Stimulated activated CD8-positive, alpha-beta memory T cell treated with anti-CD3 and anti-CD28 coated beads, Interleukin-7, amount 100 ng/mL, for 1 hour (primary cell): ENCODE measurements at places on chromosomes 5 and 9.

DNA sequence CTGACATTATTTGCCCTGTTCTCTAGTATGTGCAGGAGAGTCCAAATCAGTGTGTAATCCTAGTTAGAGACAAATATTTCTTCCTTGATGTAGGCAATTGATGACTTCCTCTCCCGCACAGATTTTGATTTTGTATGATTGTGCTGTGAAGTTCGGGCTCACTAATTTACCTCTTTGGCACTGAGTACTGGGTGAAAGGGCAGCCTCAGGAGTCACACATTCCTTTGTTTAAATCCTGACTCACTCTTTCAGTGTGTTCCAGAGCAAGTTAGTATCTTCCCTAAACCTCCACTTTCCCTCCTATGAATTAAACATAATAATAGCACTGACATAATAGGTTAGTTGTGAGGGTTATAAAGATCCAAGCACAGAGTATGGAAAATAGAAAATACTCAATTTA, 269.7 kb downstream of the ISL1 start:
- no peak for DNase-seq

DNA sequence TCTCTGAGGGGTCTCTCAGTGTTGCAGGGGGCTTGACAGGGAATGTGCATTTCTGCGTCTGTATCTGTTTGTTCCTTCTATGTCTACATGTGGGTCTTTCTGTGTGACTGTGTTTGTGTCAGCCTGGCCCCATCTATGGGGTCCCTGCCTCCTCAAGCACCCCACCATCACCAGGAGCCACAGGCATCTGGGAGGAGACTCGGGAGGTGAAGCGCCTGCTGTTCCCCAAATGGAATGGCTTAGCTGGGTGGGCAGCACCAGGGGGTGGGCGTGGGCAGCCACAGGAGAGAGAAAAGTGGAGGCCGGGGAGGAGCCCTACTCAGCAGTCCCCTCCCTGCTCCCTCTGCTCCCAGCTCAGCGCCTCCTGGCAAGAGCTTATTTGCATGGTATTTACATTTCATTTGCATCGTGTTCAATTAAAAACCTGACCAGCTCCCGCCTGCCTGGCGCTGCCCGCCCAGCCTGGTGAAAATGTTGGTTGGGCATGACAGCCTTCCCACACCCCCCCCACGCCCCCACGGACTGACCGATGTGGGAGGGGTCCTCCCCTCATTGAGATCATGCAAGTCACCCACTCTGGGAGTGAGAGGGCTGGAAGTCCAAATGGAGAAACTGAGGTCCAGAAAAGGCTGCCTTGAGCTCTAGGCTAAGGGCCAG, 50.5 kb downstream of the CXXC5 start:
- DNase-seq = no peak

DNA sequence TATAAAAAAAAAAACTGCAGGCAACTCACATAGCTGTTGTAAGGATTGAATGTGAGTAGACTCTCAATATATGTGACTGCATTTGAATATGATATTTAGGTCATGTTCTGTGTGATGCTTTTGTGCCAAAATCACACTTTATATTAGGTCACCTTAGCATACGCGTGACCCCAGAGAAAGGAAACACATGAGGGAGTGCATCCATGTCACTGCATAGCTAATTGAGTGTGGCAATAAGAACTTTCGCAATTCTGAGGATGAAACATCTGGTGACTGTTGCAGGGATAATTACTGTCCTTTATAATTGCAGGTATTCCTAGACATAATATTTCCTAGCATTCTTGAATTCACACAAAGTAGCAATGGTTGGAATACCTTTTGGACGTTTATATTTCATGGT, 459.5 kb upstream of the KLF4 start:
- DNase-seq = no peak

- no peak for DNase-seq
Measured at GRCh38 chr9:24041160-24041690, 215.2 kb upstream of the ELAVL2 start.

DNA sequence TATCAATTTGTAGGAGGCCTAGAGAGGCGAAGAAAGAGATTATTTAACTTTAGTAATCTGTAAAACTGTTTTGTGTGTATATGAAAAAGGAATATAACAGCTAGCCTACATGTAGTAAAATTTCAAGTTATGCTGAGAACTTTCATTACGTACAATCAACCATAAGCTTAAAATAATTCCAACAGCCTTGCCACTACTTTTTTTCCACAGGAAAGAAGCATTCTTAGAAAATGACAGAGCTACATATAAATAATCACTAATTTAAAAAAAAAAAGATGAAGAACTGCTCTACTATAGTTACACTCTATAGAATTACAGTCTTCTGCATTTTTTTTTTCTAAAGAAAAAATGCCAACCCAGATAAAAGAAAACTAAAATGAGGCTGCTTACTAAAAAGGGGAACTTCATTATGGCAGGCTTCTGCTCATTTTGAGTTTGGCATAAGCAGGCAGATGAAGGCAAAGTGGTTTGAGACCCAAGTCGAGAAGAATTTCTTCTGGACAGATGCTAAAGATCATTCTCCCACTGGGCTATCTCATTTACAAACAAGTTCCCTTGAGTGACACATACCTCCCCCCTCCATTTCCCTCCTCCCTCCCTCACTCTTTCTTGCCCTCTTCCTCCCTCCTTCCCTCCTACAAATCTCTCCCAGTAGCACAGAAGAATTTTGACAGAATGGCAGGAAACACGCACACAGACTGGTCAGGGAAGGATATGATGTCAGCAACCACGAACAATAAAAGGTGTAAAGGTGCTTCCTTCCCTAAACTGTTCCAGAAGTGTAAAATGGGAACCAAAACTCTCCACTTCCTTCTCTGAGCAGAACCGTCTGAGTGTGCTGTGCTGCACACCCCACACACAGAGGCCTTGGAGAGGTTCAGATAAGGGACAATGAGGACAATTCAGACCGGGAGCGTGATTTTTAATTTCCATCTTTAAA, 56.1 kb downstream of the MEF2C start:
- no peak for DNase-seq

DNA sequence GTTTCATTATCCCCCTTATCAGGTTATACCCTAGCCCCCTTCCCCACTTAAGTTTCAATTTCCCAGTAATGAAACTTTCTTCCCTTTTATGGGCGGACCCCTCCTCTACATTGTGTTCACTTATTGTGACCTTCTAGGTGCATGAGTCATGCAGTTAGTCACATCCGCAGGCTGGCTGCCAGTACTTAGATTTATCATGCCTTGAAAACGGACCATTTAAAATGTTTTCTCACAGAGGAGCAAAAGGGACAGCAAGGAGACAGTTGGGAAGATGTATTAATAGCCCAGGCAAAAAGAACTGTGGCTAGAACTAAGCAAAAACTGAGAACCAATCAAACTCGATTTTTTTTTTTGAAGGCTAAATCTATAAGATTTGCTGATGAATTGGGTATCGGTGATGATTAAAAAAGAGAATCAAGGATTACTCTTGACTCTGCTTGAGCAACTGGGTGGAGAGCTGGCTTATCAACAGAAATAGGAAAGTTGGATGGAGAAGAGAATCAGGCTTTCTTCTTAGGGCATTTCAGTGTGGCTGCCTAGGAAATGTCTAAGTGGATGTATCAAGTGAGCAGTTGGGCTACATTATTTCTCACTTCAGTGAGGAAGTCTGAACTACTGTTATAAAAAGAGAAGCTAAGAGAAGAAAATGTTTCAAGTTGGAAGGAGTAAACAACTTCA, 615.0 kb downstream of the HINT1 start:
- DNase-seq = no peak

- DNase-seq = no peak
Measured at GRCh38 chr5:164532235-164532900, 1026.9 kb downstream of the MAT2B start.

GRCh38 chr5:85512896-85513295, 1104.8 kb upstream of the COX7C start:
- DNase-seq = no peak

DNA sequence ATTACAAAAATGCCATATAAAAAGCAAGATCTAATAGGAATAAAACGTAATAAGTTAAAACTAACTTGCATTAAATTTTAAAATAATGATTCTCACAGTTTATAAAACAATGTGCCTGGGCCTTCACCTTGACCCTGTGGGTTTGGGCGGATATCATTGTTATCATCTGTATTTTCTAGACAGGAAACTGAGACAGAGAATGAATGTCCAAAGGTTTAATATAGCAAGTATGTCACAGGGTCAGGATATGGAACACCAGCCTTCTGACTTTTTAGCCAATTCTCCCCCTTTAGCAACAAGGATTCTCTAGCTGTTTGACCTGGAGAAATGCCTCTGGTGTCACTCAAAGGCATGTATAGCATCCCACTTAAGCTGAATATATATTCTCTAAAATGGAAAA, 67.2 kb downstream of the ITGA1 start:
- no peak for DNase-seq

- DNase-seq = no peak
Measured at GRCh38 chr5:173498739-173499470, 117.5 kb downstream of the BOD1 start.

DNA sequence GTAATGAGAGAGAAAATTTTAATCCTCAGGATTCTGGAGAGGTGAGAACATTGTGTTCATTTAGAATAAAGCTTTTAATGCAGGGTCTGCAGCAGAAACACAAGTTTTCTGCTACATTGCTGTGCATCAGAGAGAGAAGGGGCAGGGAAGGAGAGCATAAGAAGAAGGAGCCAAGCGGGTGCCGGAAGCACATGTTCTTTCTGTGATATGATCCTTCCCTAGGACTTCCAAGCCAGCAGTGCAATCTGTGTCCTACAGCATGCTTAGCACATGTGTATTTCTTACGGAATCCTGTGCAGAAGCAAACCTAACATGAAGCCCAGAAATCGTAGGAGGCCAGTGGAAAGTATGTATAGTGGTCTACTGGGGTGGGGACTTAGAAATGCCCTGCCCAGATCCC, 458.3 kb upstream of the BRINP1 start:
- DNase-seq = no peak

GRCh38 chr5:31987985-31988710, 186.0 kb downstream of the GOLPH3 start:
- no peak for DNase-seq

- no peak for DNase-seq
Measured at GRCh38 chr5:170635706-170636105, 131.9 kb downstream of the KCNIP1 start.
